ENCODE measurements at places on chromosomes 3 and 15.

GRCh38 chr3:13474776-13475303 is 5.3 kb upstream of the HDAC11 start:
- no peak for DNase-seq

DNA sequence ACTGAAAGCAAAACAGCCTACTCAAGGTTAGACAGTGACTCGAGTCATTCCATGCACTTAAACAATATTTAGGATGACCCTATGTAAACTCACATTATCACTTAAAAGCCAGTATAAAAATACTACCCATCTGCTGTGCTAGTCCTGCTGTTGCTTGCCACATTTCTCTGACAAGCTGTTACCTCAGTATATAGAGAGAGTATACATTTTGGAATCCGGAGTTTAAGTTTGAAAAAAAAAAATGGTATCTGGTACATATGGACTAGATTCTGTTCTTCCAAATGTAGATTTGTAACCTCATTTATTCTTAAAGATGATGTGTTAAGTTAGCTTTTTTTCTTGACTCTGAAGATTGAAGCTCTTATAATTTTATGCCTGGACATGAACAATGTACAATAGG is 503.8 kb upstream of the TPRG1 start:
- DNase-seq = no peak

- peak; percentile 3 for DNase-seq
Measured at GRCh38 chr3:188468662-188469061, 314.7 kb downstream of the LPP start.

DNA sequence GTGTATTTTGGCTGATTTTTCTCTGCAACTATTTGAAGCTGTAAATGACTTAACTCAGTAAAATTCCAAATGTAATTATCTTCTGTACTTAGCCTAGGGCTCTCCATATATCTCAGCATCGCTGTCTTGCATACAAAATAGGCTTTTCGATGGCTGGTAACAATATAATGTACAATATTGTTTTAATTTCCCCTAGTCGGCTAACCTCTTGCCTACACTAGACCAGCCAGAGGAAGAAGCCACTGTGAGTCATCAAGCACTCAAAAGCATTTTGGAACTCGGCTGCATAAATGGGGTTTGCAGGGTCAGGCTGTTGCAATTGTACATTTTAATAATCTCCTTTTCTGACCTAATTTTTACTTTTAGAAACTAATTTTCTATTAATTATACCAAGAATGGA is 583.8 kb downstream of the FOXP1 start:
- DNase-seq = no peak

GRCh38 chr3:123390865-123391600 is 57.9 kb downstream of the ADCY5 start:
- DNase-seq = no peak

DNA sequence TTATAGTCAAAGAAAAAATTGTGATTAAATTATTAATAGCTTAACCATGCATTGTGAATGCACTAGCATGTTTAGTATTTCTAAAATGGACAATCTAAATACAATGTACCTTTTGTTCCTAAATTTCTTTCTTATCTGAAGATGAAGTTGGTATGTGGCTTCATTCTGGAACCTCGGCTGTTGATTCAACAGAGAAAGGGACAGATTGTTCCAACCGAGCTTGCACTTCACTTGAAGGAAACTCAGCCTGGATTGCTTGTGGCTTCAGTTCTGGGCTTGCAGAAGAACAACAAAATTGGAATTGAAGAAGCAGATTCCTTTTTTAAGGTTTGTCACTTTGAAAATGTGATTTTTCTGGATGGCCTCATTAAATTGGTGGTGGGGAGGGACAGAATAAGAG is 32.6 kb downstream of the HPS3 start:
- DNase-seq = no peak

GRCh38 chr3:49671291-49672288 is 2.6 kb upstream of the APEH start:
- peak; percentile 67 for DNase-seq

GRCh38 chr3:55541456-55541855 is 54.4 kb upstream of the WNT5A start:
- DNase-seq = no peak

DNA sequence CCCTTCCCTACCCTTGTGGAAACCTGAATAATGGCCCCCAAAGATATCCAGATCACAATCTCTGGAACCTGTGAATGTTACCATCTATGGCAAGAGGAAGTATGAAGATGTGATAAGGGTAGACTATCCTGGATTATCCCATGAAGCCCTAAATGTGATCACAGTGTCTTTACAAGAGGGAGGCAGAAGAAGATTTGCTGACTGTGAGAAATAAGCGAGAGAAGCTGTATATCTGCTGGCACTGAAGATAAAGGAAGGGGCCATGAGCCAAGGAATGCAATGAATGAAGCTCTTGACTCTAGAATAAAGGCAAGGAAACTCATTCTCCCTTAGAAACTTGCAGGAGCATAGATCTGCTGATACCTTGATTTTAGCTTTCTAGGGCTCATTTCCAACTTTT is 39.1 kb downstream of the SOX14 start:
- DNase-seq = no peak

DNA sequence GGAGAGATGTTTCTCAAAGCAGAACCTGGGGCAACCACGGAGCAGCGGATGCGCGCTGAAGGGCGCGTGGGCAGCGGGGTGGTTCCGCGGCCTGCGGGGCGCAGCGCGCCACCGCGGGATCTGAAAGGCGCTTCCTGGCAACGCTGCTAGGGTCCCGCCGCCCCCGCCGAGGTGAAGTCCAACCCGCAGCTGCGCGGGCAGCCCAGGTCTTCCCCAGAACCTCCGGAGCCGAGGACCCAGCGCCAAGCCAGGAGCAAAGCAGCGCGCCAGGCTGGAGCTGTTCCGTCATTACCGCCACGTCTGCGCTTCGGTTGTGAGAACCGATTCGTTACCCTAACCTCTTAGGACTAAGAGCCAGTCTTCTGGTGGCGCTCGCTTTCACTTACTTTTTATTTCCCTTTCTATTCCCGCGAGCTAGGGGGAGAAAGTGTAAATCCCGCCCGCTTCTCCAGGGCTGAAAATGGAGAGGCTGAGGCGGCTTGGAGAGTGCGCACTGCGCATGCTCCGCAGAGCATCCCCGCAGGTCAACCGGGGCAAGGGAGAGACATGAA is 3.2 kb upstream of the GABRG3 start:
- no peak for DNase-seq

DNA sequence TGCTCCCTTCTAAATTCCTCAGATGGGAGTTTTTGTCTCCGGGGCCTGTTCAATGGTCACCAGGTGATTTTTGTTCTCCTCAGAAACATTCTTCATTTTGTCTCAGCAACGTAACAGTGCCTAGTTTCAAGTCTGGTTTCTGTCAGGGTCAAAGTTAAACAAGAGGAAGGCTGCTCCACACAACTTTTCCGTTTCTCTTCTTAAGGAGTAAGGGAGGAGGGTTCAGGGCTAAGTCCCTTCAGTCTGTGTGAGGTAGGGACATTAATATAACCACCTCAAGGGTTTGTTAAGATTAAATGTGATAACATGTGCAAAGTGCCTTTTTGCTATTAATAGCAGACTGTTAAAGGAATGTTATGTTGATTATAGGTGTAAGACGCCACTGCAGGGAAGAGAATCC is 41.8 kb downstream of the HOMER2 start:
- no peak for DNase-seq

DNA sequence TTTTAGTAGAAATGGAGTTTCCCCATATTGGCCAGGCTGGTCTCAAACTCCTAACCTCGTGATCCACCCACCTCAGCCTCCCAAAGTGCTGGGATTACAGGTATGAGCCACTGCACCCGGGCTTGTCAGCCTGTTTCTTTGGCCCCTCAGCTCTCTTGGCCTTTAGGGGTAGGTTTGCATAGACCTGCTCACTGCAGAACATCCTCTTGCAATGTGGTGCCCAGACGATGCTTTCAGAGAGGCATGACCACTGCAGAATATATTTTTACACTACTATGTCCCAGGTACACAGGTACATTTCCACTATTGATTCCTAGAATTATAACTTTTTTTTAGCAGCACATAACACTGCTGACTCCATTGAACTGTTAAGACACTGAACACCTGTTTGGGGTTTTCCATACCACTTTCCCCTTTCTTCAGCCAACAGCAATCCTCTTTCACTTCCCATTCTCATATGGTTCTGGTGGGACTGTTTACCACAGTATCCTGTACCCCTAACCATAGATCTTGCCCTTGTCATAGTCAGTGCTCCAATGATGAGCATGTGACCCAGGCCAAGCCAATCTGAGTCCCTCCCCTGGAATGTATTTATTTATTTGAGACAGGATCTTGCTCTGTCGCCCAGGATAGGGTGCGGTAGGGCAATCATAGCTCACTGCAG is 21.1 kb downstream of the CCDC32 start:
- DNase-seq = no peak

- no peak for DNase-seq
Measured at GRCh38 chr3:124250053-124250452, 258.1 kb upstream of the ROPN1 start.

DNA sequence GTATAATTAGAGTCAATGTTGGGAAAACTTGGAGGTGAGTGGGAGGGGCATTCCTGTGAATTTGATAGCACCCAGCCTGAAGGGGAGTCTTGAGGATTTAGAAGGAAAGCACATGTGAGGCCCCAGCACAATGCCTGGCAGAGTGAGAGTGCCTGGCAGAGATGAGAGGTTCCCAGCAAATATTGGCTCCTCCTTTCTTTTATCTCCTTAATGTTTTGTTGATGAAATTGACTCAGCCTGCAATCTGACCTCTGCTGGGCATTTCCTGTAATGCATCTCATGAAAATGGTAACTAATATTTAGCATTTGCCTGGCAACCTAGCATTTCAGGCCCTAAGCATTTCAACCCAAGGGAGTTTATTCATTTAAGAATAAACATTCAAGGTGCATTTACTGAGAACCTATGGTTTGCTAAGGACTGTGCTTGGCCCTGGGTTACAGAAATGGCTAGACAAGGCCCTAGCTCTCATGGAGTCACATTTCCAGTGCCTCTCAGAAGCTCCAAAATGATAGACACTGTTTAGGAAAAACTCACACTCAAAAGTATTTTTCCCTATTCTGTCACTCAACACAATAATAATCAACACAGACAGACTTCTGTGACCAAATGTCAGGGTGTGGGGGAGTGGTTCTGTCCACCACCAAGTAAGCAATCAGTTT is 19.0 kb downstream of the PDHB start:
- peak; percentile 68 for DNase-seq

DNA sequence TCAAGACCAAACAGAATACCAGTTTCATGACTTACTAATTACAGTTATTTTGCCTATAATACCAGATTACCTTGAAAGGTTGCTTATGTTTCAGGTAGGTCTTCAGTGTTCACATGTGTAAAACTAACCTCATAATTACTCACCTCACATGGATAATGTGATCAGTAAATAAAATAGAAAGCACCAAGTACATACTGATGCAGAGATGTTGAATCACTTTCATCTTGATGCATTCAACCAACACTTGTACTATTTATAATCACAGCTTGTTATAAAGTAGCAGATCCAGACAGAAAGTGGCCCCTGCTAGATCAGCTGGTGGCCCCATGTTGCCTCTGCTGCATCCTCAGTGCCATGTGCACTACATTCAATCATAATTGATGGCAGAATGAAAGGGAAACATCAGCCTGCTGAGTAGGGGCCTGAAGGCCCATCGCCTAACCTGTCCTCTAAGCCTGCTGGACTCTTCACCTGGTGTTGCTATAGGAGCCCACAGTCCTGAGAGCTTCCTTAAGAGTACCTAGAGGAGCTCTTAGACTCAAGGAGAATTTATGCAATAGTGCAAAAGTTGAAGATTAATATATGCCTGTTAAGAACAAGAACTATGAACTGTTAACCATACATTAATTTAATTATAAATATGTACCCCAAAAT is 154.3 kb downstream of the PLCL2 start:
- no peak for DNase-seq

GRCh38 chr15:84914909-84915605 is 30.6 kb downstream of the SLC28A1 start:
- peak; percentile 14 for DNase-seq

- no peak for DNase-seq
Measured at GRCh38 chr3:45113625-45114050, 32.5 kb downstream of the CDCP1 start.

DNA sequence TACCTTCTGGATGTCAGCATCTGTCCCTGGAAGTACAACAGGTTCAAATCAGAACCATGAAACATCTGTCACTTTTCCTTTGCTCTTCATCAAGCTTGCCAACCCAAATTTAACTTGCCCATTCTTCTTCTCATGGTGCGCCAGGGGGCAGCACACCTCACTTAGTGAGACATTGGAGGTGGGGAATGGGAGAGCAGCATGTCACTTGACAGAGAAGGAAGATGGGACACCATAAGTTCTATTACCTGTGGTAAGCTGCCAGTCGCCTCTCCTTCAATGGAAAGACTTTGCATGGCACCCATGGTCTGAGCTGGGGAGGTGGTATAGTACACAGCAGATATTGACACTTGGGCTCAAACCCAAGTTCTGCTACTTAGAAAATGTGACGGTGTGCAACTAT is 2.9 kb downstream of the SCN5A start:
- DNase-seq = no peak

DNA sequence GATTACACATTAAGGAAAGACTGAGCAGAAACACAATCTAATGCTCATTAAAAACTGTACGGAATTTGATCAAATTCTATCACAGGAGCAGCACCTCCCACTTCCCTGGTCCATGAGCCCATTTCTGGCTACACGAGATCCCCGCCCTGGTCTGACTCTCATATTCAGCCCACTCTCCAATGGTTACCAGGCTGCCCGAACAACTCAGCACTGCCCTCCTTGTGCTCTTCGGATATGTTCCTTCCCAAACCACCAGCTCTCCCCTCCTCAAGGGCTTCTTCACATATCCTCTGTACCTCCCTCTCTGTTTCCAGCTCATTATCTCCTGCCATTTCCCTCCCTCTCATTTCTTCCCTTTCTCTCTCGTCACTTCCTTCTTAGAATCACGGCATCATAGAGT is 180.5 kb downstream of the RSL24D1 start:
- DNase-seq = no peak

DNA sequence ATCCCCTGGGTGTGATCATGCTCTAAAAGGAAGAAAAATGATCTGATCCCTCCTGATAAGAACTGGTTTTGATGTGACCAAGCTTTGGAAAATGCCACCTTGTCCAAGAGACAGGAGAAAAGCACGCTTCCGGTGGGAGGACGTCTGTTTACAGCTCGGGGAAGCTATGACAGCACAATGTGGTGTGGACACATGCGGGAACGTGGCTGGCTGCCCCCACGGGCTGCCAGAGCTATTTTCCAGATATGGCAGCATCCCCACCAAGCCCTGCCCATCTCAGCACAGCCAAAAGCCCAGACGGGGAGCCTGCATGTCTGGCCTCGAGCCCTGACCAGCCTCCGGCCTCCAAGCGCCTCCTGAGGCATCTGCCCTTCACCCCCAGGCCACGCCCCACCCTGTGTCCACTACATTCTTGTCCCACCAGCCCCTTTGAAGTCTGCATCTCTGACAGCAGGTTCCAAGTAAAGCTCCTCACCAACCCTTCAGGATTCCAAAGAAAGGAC is 63.2 kb upstream of the HRH1 start:
- no peak for DNase-seq

GRCh38 chr3:117303443-117303842 is 593.9 kb downstream of the TUSC7 start:
- DNase-seq = no peak

GRCh38 chr15:84832448-84833040 is 15.4 kb downstream of the ALPK3 start:
- no peak for DNase-seq

All from CD4-positive, alpha-beta T cell treated with Interleukin-1 beta for 1 hour (primary cell).